ENCODE measurements at places on chromosomes 16 and 17.

- peak; percentile 15 for DNase-seq
These were observed at the start of gene NPTX1 for GRCh38 chr17:80475910-80476876. NPTX1 (minus strand) TSS chr17:80476607; CDS start chr17:80476446, 161 bp downstream.

- no peak for DNase-seq
These were observed 16.7 kb downstream of the ZFPM1 start for GRCh38 chr16:88469615-88470395.

DNA sequence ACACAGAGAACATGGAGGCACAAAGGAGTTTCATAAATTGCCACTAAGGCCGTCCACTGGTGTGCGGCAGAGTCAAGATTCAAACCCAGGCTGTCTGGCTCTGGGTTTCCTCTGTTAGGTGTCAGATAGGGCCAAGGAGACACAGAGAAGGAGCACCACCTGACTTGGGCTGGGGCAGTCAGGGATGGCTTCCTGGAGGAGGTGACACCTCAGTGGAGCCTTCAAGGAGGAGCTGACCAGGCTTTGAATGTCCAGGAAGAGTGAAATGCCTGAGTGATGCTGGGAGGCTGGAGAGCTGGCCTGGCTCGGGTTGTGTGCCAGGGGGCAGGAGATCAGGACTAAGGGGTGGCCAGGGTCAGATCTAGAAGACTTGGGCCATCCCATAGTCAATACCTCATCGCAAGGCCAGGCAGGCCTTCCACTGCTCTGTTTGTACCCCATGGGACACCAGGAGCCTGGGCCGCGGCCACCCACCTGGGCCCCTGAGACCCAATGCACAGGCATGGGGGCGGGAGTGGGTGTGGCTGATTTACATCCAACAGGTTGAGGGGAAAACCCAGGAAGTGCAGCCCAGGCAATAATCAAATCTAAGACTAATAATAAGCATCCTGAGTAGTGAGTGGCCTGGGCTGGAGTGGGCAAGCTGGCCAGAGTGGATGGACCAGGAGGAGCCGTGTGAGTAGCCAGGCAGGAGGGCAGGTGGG is 73.7 kb downstream of the USP22 start:
- no peak for DNase-seq

- DNase-seq, result peak; percentile 90
These were observed 46.3 kb downstream of the ZNF652 start for GRCh38 chr17:49315551-49316257.

GRCh38 chr17:40622509-40622928 is 25.1 kb downstream of the SMARCE1 start:
- DNase-seq, result no peak

- DNase-seq, result no peak
These were observed 15.7 kb downstream of the CRLF3 start for GRCh38 chr17:30808785-30809286.

DNA sequence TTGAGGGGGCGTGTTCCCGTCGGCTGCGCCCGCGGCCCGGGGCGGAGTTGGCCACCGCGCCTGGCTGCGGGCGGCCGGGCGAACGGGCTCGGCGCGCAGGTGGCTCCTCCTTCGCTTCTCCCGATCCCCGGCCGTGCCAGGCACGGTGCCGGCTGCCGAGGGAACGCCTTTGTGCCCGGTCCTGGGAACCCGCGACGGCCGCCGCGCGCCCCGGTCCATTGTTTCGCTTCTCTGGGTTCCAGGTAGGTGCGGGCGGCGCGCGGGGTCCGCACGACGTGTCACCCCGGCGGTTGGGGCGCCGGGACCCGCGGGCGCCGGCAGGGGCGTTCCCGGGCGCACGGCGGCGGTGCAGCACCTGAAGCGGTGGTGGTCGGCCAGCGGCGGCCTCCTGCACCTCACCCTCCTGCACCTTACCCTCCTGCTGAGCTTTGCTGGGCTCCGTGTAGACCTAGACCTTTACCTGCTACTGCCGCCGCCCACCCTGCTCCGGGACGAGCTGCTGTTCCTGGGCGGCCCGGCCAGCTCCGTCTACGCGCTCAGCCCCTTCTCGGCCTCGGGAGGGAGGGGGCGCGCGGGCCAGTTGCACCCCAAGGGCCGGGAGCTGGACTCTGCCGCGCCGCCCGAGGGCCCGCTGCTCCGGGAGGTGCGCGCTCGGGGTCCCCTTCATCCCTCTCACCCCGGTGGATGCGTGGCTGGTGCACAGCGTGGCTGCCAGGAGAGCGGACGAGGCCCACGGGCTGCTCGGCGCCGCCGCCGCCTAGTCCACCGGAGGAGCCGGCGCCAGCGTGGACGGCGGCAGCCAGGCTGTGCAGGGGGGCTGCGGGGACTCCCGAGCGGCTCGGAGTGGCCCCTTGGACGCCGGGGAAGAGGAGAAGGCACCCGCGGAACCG is 99.9 kb downstream of the EFCAB13 start:
- DNase-seq, result peak; percentile 15

DNA sequence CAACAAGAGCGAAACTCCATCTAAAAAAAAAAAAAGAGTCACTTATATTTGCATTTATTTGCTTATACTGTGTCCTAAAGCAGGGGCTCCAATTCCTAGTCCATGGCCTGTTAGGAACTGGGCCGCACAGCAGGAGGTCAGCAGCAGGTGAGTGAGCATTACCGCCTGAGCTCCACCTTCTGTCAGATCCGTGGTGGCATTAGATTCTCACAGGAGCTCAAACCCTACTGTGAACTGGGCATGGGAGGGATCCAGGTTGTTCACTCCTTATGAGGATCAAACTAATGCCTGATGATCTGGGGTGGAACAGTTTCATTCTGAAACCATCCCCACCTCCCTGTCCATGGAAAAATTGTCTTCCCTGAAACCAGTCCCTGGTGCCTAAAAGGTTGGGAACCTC is 24.9 kb downstream of the ITGB3 start:
- no peak for DNase-seq

DNA sequence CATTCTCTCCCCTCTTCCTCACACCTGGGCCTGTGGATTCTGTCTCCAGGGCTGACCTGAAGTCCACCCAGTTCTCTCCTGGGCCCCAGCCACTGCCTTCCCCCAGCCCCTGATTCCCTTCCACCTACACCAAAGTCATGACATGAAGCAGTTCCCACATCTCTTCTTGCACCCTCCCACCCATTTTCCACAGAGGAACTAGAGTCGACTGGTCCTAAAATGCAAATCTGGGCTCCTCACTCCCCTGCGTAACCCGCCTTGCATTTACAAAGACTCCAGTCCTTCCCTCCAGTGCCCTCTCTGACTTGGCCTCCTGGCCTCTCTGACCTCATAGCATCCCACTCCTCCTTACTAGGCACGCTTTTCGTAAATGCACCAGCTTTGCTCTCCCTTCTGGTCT is 14.8 kb downstream of the COX6A2 start:
- DNase-seq, result no peak

DNA sequence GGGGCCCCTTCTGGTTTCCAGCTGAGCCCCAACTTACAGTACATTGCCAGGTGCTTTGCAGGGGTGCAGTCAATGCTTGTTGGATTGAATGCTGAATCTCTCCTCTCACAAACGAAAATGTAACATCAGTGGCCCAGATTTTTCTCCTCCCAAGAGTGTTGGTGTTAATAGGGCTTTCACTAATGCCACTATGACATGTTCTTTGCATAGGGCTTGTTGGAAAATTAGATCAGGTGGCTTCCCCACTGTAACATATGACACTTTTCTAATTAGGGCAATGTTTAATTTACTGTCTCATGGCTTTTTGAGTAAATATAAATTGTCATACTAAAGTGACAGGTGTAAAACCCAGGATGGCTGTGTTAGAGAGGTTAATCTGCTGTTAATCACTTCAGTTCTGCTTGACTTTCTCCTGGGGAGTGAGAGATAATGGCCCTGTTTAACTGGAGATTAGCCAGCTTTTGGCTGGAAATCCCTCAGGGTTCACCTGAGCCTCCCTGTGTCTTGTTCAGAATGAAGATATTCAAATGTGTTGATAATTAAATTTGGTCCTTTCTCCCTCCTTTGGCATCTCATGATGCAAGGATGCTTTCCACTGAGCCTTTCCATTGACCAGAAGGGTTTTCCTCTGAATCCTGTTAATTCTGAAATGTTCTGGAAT is 502.3 kb downstream of the RBFOX1 start:
- DNase-seq, result no peak

Data from cardiac muscle cell (in vitro differentiated cells and primary cell).